HCT116 (cell line): ENCODE measurements at places on chromosomes 16 and 17.
A peak's percentile ranks its signal among the peaks of the same experiment; 100 is the strongest.

- no peak for DNase-seq
Measured at GRCh38 chr16:82999711-83000110, 372.9 kb downstream of the CDH13 start.

DNA sequence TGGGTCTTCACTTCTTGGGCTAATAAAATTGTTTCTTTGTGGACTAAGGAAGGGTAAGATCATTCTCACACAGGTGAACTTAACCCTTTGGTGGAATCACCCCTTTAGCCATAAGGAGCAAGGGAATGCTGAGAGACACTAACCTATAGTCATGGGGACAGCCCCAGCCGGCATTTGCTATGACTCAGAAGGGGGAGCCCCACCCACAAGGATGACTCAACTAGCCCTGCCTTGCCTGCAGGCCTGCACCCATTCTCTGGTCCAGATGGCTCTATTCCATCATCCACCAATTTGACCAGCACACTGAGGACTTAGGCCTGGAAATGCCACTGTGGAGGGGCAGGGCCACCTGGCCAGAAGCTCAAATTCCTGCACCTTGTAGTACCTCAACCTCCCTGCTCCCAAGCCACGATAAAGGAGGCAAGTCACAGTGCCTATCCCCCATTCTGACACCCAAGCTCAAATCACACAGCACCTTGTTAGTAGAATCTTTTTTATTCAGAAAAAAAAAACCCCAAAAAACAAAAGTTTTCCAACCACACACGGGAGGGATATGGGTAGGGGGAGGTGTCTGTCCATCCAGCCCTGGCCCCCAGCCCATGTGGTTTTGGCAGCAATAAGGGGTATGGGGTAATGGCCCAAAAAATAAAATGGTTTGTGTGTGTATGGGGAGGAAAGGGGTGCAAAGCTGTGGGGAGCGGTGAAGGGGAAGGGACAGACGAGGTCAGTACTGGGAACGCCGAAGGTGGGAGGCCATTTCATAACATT lies 3.0 kb downstream of the PFN1 start:
- DNase-seq, result peak; percentile 82

DNA sequence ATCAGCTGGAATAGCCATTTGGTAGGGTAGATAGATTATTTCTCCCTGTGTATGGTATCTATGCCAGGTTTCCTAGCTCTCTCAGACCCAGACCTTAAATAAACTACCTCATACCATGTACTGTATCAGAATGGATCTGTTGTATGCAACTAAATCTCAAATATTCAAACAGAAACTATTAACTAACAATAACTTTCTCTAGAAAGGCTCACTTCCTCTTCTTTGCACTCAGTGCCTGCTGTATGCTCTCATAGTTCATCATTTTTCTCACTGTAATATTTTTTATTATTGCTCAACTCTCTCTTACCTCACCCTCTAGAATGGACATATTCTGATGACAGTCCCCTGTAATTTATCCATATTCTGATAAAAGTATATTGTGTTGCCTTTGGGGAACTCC lies 182.4 kb downstream of the TOX3 start:
- no peak for DNase-seq

DNA sequence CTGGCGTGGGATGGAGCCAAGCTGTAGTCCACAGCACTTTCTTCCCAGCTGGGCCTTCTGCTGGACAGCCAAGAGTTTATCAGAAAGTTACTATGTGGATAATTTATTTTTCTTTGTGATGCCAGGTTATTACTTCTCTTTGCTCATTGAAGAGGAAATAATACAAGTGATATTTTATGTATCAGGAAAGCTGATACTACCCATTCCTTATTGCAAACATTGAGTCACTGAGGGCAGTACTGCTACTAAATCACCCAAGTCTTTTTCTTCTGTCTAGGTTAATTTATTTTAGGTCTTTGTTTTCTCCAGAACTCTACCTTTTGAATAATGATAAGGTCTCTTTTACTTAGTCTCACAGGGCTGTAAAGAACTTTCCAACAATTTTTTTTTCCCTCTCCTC lies 8.3 kb downstream of the NUP93 start:
- no peak for DNase-seq

GRCh38 chr17:823501-823902 lies 41.3 kb downstream of the MRM3 start:
- no peak for DNase-seq

DNA sequence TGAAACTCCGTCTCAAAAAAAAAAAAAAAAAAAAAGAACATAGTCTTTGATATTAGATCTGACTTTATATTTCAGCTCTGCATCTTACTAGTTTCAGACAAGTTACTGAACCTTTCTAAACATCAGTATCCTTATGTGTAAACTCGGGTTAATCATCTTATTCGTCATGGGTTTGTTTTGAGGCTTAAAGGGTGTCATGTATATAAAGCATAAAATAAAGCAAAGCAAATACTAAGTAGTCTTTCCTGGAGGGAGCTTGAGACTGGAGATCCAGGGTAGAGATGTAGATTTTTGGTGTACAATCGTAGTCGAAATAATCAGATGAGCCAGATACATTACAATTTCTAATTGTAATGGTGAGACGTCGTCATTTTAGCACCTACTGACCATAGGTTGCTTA lies 7.8 kb downstream of the BCAS3 start:
- DNase-seq, result no peak

GRCh38 chr17:50661795-50662391 lies 27.2 kb downstream of the ABCC3 start:
- DNase-seq, result peak; percentile 92

DNA sequence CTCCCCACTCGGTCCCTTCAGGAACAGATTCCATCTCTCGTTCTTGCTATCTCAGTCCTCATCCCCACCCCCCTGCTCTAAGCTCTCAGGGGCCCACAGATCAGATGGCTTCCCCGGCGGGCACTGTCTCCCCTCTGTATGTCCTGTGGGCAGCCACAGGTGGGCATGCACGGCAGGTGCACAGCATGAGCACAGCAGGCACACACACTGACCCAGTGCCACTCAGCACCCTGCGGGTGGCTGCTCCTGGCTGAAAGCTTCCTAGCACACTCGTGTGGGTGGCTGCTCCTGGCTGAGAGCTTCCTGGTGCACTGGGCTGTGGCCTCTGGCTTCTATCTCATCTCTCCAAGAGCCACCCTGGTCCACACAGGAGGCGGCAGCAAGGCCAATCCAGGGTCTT lies 44.5 kb upstream of the SMIM36 start:
- no peak for DNase-seq

DNA sequence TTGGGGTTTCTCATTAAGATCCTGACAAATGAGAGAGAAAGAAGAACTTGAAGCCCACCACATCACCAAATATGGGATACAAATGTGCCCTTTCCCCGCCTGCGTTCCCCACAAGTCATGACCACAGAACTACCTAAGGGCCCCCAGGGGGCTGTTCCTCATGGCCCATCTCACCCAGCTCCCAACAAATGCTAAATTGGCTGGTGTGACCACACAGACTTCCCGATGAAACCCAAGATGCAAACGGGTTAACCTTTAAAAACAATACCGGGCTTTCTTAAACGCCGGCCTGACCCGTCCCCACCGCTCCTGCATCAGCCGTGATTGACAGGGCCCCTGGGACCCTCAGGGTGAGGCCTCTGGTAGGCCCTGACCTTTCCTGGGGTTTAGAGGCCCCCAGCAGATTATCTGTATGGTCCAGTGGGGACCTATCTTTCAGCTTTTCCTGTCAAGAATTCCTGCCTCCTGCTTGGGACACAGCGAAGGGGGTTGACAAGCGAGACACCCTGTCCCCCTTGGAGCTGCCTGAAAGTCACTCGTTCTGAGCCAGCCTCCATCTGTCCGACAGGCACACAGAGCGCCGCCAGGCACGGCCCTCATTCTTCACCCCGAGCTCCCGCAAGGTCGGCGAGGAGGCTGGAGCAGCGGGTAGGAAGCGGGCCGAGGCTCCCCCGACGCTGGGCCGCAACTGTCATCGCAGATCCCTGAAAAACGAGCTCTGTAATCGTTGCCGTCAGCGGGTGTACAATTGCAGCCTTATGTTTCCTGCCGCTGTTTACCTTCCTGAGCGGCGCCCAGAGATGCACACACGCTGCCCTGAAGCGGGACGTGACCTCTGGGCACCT lies 300.1 kb downstream of the FOXL1 start:
- DNase-seq, result no peak

GRCh38 chr16:21984062-21984461 lies 16.9 kb downstream of the PDZD9 start:
- DNase-seq, result no peak
